ENCODE measurements at places on chromosomes 6 and 20.

- DNase-seq: no peak
Measured at GRCh38 chr6:149147938-149148718, 169.4 kb upstream of the TAB2 start.

DNA sequence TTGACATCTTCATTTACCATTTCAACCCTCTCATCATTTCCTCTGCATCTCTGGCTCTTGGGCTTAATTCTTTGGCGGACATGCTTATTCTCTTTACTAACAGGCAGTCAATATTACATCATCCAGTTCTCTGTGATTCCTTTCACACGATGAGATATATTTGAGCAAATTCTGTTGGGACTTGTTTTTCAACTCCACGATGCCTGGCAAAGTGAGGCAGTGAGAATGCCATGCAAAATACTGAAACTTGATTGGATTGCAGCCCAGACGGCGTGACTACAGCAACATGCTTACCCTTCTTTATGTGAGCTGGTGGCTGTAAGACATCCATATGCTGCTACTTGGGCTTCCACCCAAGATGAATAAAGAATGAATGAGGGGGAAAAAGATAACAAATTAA lies 101.7 kb upstream of the SPACA1 start:
- DNase-seq: no peak

DNA sequence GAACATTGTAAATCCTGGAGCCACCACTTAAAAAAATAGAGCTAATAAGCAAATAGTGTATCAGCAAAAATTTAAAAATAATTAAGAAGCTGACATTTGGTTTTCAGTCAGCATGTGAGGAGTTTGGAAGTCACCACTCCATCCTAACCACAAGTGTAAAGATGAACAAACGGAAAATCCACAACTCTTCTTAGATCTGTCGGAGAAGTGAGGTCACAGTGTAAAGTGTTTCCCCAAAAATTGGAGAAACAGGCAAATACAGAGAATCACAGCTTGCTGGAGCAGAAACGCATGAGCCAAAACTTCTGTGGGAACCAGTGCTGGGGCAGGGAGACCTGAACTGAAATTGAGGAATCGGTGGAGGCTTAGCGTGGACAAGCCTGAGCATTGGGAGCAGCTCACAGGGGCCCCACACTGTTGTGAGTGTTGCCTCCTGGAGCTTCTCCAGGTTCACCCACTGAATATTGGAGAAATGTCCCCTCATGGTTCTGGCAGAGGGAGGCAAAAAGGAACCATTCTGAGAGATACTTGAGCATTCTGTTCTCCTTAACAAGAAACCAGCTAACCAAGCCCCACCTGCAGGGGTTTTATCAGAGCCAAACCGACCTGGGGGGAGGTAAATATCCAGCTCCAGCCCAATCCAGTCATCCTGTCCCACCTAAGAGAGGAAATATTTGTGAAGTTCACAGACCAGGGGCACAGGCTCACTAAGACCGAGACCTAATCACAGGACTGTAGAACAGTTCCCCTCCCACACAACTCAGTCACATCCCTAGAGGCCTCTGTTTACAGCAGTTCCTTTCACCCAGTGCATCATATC lies 192.0 kb downstream of the ERMARD start:
- DNase-seq: no peak

- no peak for DNase-seq
Measured at GRCh38 chr20:47998736-47999135, 213.5 kb upstream of the SULF2 start.

DNA sequence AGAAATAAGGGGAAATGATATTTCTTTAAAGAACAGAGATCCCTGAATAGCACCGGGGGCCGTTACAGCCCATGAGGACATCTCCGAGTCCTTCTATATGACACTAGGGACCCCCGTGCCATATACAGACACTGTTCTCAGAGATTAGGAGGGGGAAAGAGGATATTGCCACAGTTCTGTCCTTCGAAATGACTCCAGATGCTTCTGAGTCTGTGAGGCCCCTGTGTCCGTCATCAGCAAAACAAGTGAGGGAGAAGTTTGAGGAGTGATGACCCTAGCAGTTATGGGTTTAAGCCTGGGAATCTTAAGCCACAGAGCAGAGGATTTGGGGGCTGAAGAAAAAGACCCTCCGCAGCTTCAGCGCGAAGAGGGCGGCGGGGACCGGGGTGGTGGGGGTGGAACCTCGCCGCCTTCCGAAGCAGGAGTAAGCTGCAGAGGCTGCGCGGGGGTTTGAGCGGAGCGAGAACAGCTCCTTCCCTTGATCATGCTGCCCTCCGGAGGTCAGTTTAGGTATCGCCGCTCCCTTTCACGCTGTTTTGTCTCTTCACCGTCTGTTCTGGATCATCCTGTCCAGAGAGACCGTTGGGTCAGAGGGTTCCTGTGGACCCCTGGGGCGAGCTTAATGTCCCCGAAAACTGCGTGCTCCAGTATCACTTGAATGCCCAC lies 23.6 kb downstream of the VPS52 start:
- DNase-seq: peak; percentile 94

- DNase-seq: no peak
Measured at GRCh38 chr6:132063738-132064137, 112.6 kb upstream of the CCN2 start.

GRCh38 chr6:100671740-100672139 lies 207.0 kb upstream of the SIM1 start:
- DNase-seq: no peak

- DNase-seq: no peak
Measured at GRCh38 chr20:43913291-43914025, 1.2 kb upstream of the TOX2 start.

DNA sequence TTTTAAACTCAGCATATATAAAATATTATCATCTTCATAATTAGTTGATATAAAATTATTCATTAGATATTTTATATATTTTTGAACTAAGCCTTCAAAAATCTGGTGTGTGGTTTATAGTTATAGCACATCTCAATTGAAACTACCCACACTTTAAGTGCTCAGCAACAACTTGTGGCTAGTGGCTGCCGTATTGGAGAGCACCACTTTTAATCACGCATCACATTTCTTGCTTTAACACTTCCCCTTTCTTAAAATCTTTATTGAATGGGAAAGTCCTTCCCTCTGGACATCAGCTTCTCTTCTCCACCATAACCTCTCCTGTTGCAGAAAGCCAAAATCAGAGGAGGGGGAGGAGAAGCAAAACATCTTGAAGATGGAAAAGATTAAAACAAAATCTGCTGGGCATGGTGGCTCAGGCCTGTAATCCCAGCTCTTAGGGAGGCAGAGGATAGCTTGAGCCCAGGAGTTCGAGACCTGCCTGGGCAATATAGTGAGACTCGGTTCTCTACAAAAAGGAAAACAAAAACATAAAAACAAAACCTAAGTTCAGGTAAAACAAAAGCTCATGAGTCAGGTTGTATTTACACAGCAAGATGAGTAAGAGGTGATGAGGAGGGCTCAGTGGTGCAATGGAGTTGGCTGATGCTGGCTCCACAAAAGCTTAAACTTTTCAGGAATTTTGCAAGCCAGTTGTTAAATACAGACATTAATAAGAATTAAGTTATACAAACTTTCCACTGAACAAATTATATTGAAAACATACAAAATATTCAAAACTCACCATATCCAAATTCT lies 237.0 kb upstream of the SUPT3H start:
- no peak for DNase-seq

- no peak for DNase-seq
Measured at GRCh38 chr6:149468179-149468578, 16.6 kb downstream of the ZC3H12D start.

GRCh38 chr6:69289689-69290495 lies 506.9 kb downstream of the LMBRD1 start:
- no peak for DNase-seq

DNA sequence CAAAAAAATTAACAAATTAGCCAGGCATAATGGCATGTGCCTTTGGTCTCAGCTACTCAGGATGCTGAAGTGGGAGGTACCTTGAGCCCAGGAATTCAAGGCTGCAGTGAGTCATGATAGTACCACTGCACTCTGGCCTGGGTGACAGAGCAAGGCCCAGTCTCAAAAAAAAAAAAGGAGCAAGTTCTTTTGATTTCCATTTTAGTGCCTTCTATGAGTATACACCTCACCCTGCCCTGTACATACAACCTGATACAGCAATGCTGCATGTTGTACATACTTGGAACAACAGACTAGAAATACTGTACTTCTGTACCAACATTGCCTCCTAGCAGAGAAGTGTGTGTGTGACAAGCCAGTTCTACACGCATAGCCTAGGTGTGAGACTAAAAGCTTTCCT lies 97.3 kb upstream of the CARMIL1 start:
- no peak for DNase-seq

DNA sequence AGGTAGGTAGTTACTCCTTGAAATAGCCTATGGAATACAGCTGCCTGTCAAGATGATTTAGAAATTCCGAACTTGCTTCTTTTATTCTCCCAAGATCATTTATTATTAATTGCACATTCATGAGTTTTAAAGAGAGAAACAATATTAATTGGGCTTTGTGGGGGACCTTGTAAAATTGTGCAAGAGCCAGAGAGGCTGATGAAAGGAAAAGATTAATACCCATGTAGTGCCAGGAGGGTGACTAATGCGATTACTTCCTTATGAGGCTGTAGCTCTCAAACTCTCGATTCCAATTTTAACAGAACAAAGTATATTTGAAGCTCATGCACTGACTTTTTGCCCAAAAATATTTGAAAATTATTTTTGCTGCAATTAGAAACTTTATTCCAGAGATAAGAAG lies 423.8 kb upstream of the ID4 start:
- DNase-seq: no peak

DNA sequence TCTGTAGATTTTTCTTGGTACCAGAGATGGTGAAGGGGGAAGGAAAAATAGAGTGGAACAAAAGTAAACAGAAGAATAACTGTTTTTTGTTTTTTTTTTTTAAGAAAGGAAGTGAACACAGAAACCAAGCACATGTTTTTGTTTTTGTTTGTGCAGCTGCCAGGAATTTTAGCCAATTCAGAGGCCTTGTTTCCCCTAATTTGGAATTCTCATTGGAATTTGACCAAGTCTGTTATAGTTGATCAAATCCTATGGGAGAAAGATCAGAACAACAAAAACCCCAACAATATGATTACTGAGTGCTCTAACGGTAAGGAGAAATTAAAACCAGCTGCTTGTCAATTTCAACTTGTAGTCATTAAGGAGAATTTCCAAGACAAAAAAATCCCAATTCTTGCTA lies 18.2 kb upstream of the IL22RA2 start:
- DNase-seq: no peak

DNA sequence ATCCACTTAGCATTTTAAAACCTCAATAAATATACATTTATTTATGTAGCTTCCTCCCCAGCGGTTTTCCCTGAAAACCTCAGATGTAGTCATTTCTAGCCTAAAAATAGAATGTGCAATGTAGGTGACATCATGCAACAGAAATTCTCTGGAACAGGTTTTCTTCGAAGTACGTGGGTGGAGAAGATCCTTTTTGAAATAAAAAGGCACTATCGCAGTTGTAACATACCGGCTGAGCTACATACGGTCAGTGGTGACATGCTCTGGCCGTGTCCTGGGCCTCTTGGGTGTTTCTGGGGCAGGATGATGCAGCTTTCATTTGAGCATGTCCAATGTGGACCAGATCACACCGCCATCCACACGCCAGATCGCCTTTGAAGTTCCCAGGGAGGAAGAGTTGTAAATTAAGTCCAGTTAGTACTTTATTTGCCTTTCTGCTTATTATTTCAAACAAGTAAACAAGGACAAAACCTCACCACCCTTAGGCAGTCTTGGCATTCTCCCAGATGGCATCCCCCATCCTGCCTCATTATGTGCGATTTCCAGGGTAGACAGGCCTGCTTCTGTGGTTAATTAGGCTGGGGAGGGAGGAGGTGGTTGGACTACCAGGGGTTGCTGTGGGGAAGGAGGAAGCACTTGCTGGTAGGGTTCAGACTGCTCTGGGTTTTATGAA lies 109.5 kb upstream of the CLDN20 start:
- no peak for DNase-seq

- DNase-seq: no peak
Measured at GRCh38 chr20:9949563-9949962, 85.2 kb upstream of the ANKEF1 start.
